ENCODE measurements at places on chromosomes 5 and 9.

GRCh38 chr9:19298436-19299000 is 68.0 kb downstream of the DENND4C start:
- no peak for DNase-seq

GRCh38 chr5:99032234-99033013 is 103.6 kb upstream of the CHD1 start:
- DNase-seq: peak; percentile 92

- no peak for DNase-seq
These were observed 20.2 kb downstream of the TLE1 start for GRCh38 chr9:81669041-81669651.

DNA sequence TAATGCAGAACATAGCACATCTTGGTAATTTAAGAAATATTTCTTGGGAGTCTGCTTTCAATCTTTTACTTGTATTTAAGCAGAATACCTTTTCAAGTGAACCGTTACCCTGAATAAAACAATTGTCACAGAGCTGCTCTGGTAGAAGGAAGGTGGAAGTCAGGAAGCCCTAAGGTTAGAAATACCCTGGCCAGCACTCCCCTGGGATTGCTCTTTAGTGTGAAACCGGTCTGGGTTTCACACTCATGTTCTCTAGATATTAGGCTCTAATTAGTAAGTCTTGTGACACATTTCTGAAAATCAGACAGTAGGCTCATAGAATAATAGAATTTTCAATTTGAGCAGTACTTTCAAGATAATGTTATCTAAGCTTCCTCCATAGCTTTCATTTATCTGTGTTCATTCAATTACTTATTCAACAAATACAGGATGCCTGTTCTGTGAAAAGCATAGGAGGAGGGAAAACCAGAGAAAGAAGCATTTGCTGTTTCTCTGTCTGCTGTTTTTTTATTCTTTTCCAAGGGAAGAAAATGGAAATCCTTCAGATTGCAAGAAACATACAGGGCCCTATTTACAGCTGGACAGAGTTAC is 825.5 kb downstream of the TLR4 start:
- DNase-seq: no peak

- DNase-seq: no peak
These were observed 11.4 kb downstream of the ADGRV1 start for GRCh38 chr5:90570034-90570433.

- DNase-seq: no peak
These were observed 63.9 kb downstream of the SAXO1 start for GRCh38 chr9:18969128-18969527.

- DNase-seq: no peak
These were observed 684 bp downstream of the TOR1B start for GRCh38 chr9:129803676-129804060.

DNA sequence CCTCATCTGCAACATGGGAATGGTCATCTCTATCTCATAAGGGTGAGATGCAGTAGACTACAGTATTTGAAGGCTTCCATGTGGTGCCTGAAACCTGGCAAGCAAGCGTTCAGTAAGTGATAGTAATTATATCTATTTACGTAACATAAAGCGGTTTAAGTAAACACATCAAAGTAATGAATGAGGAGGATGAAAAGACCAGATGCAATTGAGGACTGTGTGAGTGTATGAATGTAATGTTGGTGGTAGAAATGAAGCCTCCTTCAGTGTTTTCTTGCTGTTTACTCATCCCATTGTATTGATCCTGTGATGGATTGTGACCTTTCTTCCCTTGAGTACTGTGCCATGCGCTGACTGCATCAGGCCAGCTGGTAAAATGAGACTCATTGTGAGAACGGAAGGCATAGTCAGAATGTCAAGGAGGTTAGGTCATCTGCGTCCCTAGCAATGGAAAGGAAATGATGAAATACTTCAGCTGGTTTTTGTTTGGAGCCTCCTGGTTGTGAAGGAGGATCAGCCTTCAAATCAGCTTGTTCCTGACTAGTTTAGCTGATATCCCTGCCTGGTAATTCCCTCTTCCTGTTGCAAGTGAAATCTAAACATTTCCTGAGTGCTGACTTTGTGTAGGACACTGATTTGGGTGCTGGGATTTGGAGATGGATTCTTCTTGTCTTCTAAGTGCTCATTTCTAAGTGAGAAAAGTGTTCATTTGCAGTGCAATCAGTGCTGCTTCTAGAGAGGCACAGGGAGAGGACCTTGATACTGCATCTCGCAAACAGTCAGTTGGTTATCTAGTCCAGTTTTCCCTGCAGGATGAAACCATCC is 35.6 kb downstream of the TNFSF8 start:
- DNase-seq: peak; percentile 48

GRCh38 chr9:19160085-19160484 is 32.8 kb upstream of the PLIN2 start:
- no peak for DNase-seq

GRCh38 chr9:79742110-79742721 is 170.5 kb downstream of the TLE4 start:
- peak; percentile 53 for DNase-seq

GRCh38 chr9:121505903-121506735 is 6.5 kb upstream of the GGTA1 start:
- no peak for DNase-seq

- no peak for DNase-seq
These were observed 73.3 kb upstream of the PHF24 start for GRCh38 chr9:34884747-34885189.

- no peak for DNase-seq
These were observed 206.6 kb downstream of the PALM2AKAP2 start for GRCh38 chr9:109986521-109986991.

DNA sequence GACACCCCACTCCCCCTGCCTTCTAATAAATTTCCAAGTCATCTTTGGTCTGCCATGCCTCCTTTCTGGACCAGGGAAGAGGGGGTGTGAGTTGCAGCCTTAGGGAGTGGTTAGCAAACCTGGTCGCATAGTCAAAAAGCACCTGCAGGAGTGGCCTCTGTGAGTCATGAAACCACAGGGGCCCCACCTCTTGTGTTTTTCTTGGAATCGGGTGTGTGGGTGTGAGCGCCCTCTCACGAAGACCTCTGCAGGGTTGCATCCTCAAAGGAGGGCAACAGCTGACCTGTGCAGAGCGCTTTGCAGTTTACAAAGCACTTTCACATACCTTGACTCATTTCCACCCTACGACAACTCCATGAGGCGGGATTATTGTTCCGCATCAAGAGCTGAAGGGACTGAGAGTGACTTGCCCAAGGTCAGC is 36.8 kb upstream of the TEX48 start:
- no peak for DNase-seq

- no peak for DNase-seq
These were observed 4.6 kb downstream of the ANXA1 start for GRCh38 chr9:73155968-73156864.

GRCh38 chr9:107989544-107989943 is 500.0 kb upstream of the KLF4 start:
- DNase-seq: no peak
